ENCODE measurements at places on chromosomes 11 and 22. TPM values are rescaled to one million over a fixed set of nuclear protein-coding genes. Genes with fewer than 3 reads are reported as not detected.

Gene OR6A2
- total RNA-seq, result not detected

Gene CREB3L1
- 47.4 TPM for total RNA-seq

Gene CCDC34
- total RNA-seq, result 1.6 TPM

Gene CRKL
- 60.8 TPM for total RNA-seq

Gene USH1C
- total RNA-seq, result not detected

Gene FAT3
- 6.9 TPM for total RNA-seq

Gene GRIA4
- not detected for total RNA-seq

Gene SPDYC
- not detected for total RNA-seq

Gene NEFH
- total RNA-seq, result 0.46 TPM

Gene CRYBB3
- total RNA-seq, result 0.72 TPM

Gene TPBGL
- total RNA-seq, result 0.64 TPM

Gene SAA2
- total RNA-seq, result 4.2 TPM

Gene SHANK3
- 59.9 TPM for total RNA-seq

Gene SLC1A2
- total RNA-seq, result 2.5 TPM

Gene PGA5
- total RNA-seq, result not detected

Gene ZFP91
- total RNA-seq, result 48.3 TPM

Gene NRIP3
- 1.3 TPM for total RNA-seq

Gene RFPL2
- total RNA-seq, result not detected

Gene B4GALNT4
- 1.9 TPM for total RNA-seq

Gene AQP11
- 0.61 TPM for total RNA-seq

Gene BRD1
- 39.0 TPM for total RNA-seq

Gene JHY
- total RNA-seq, result 8.9 TPM

Gene CD3G
- 6.5 TPM for total RNA-seq

Gene H19
- total RNA-seq, result 55.8 TPM

Gene MPZL2
- 119 TPM for total RNA-seq

Gene ACR
- 4.5 TPM for total RNA-seq

Gene LMO1
- total RNA-seq, result not detected

Gene LDHAL6A
- total RNA-seq, result not detected

Gene OR5A1
- total RNA-seq, result not detected

Gene ATG2A
- total RNA-seq, result 23.2 TPM

Gene GAB4
- not detected for total RNA-seq

Gene GLYAT
- total RNA-seq, result not detected

Gene MUC5AC
- total RNA-seq, result not detected

Gene MAP6
- 5.8 TPM for total RNA-seq

Gene MS4A7
- 184 TPM for total RNA-seq

Gene OVOL1
- total RNA-seq, result 2.7 TPM

Gene CCDC88B
- 20.7 TPM for total RNA-seq

Gene WNT7B
- total RNA-seq, result 5.4 TPM

Gene HMGXB4
- 17.5 TPM for total RNA-seq

Gene SAA4
- not detected for total RNA-seq

Gene NUP50
- 51.5 TPM for total RNA-seq

Gene HOATZ
- not detected for total RNA-seq

Gene OR8H2
- total RNA-seq, result not detected

Gene ROM1
- 5.2 TPM for total RNA-seq

Gene LIPT2
- total RNA-seq, result 2.1 TPM

Gene STX5
- total RNA-seq, result 40.9 TPM

Data from upper lobe of right lung (tissue), 1 donor.